ENCODE measurements at places on chromosomes 11 and 22.

GRCh38 chr11:46719543-46720218 is 668 bp downstream of the F2 start:
- DNase-seq, result no peak

GRCh38 chr11:102280245-102280833 is 36.9 kb upstream of the BIRC3 start:
- no peak for DNase-seq

GRCh38 chr11:44057340-44057739 is 8.7 kb upstream of the ACCS start:
- DNase-seq, result no peak

GRCh38 chr22:23553438-23553837 is 26.7 kb downstream of the IGLL1 start:
- DNase-seq, result no peak

- no peak for DNase-seq
Observed at GRCh38 chr11:87600938-87601337, 563.2 kb downstream of the TMEM135 start.

Measured in Karpas-422 (cell line).